ENCODE measurements at places on chromosomes 7 and 10.

- DNase-seq, result no peak
Observed at GRCh38 chr10:125146791-125147579, 13.4 kb downstream of the CTBP2 start.

- DNase-seq, result no peak
Observed at GRCh38 chr7:29115753-29116152, 30.6 kb downstream of the CPVL start.

DNA sequence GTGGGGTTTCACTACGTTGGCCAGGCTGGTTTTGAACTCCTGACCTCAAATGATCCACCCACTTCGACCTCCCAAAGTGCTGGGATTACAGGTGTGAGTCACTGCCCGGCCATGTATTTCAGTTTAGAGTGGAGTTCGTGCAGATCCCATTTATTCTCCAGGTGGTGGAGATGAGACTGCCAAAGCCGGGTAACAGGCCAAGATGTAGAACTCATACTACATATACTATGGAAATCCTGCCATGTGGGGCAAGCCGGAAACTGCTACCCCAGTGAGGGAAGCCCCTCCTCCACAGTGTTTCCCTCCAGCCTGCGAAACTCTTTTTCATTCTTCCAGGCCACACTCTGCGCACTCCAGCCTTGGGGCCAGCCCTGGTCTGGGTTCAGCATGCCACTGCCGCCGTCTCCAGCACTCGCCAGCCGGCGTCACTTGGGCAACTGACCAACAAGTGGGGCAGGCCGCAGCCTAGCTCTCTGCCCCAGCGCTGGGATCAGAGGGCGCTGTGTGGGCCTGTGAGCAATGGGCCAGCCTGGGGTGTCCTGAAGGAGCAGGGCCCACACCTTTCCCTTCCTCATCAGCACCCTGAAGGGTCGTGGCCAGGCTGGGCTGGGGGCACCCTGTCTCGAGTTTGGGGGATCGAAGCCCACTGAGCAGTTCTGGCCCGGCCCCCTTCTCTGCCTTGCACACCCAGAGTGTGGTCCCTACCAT lies 122.0 kb downstream of the TRRAP start:
- DNase-seq, result no peak

- DNase-seq, result no peak
Observed at GRCh38 chr10:128003521-128003920, 96.6 kb downstream of the PTPRE start.

- no peak for DNase-seq
Observed at GRCh38 chr10:76080991-76081390, 649.6 kb downstream of the LRMDA start.

- no peak for DNase-seq
Observed at GRCh38 chr7:105006367-105007136, 7.5 kb upstream of the KMT2E start.

- no peak for DNase-seq
Observed at GRCh38 chr7:4713183-4713784, 31.2 kb downstream of the FOXK1 start.

DNA sequence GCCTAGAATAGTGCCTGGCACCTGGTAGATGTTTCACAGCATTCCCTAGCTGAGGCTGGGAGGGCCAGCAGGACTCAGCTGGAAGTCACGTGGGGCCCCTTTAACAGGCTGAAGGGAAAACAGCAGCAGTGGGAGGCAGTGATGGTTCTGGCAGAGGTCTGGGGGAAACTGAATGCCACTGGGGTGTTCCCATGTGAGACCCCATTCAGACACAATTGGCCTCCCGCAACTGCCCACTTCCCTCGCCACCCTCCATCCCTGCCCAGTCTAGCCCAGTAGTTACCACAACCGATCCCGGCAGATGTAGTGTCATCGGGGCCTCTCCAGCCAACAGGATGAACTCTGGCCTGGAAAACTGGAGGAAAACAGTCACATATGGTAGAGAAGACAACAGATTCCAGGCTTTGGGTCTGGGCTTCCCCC lies 38.3 kb downstream of the FRMPD2 start:
- no peak for DNase-seq

- DNase-seq, result no peak
Observed at GRCh38 chr7:121473645-121474300, 77.7 kb upstream of the FAM3C start.

DNA sequence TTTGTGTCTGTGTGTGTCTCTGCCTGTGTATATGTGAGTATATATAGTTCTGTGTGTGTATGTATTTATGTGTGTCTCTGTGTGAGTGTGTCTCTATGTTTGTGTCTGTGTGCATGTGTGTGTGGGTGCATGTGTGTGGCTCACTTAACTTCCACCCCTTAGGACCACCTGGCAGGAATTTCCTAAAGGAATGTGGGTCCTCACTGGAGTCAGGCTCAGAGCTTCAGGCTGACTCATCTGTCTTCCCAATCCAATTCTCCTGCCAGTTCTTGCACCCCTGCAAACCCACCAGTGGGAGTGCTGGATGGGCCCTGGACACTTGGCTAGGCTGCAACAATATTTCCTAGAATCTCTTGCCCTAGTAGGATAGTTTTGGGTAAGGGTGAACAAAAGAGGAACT lies 70.2 kb upstream of the GRB10 start:
- no peak for DNase-seq

- no peak for DNase-seq
Observed at GRCh38 chr7:114988026-114988425, 66.1 kb downstream of the MDFIC start.

DNA sequence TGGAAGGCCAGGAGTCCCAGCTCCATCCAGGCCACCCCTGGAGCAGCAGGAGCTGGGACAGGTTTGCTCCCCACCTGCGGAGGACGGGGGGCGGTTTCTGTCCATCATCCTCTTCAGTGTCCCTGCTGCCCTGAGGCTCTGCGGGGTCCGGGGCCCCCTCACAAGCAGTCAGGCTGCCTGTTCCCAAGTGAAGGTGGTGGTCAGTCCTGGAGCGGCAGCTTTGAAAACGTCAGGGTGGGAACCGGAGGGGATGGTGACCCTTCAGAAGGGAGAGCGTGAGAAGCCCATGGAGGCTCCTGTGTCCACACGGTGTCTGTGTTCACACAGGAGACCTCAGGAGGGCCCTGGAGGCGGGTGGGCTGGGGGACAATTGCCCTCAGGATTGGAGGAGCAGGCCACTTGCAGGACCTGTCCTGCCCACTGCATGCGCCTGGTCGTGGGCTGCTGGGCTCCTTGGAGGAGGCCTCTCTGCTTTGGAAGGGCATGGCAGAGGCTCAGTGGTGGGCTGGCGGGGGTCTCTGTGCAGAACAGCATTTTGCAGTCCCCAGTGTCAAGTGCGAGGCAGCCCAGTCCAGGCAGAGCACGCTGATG lies 49.3 kb upstream of the INPP5A start:
- no peak for DNase-seq

DNA sequence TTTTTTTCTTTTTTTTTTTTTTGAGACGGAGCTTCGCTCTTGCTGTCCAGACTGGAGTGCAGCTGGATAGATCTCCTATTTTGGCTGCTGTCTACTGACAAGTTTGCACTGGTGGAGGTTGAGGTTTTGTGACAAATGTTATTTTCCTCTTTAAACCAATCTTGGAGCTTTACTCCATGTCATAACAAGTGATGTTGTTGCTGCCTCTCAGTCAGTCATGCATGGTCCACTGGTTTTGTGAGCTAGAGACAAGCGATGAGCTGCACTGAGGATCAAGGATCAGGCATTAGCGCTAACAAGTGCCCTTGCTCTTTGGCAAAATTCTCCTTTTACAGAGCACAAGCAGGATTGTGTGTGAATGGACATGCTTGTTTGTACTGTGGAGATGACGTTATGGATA lies 805 bp upstream of the WDFY4 start:
- no peak for DNase-seq
